ENCODE measurements at places on chromosomes 16 and 17. TPM values are rescaled to one million over a fixed set of nuclear protein-coding genes. Genes with fewer than 3 reads are reported as not detected.

NAGLU gene
- total RNA-seq, result 17.5 TPM

CACNG5 gene
- total RNA-seq, result not detected

DNA sequence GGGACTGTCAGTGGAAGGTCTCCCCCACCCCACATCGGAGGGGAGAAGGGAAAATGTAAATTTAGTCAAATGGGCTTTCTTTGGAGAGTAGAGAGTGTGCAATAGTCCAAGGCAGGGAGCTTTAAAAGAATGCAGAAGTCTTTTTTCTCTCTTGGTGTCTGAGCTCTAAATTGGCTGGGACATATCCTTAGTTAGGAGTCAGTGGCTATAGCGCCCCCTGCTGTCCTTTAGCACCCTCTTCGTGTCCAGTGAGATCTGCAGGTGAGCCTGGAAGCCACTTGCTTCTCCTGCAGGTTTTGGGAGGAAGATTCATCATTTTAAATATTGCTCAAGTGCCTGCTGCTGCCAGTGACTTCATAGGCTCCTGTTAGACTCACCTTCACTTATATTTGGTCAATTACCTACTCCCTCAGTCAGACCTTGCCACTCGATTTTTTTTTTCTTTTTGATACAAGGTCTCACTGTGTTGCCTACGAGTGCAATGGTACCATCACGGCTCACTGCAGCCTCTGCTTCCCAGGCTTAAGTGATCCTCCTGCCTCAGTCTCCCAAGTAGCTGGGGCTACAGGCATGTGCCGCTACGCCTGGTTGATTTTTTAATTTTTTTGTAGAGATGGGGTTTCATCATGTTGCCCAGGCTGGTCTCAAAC lies 174.8 kb downstream of the PRKCB start:
- no peaks in the 10 kb centered on the region for H3K27me3 ChIP-seq
- H3K4me3 ChIP-seq, result no peak overlapping the region
- DNase-seq, result peak; percentile 83

- no peak for DNase-seq
- H3K4me3 ChIP-seq, result no peak overlapping the region
- peaks cover 4% of the 10 kb centered on the region for H3K27me3 ChIP-seq
- H3K36me3 ChIP-seq, result peaks cover 1% of the 10 kb centered on the region
These were observed 4.2 kb upstream of the CORO7 start for GRCh38 chr16:4420505-4421105.

DNA sequence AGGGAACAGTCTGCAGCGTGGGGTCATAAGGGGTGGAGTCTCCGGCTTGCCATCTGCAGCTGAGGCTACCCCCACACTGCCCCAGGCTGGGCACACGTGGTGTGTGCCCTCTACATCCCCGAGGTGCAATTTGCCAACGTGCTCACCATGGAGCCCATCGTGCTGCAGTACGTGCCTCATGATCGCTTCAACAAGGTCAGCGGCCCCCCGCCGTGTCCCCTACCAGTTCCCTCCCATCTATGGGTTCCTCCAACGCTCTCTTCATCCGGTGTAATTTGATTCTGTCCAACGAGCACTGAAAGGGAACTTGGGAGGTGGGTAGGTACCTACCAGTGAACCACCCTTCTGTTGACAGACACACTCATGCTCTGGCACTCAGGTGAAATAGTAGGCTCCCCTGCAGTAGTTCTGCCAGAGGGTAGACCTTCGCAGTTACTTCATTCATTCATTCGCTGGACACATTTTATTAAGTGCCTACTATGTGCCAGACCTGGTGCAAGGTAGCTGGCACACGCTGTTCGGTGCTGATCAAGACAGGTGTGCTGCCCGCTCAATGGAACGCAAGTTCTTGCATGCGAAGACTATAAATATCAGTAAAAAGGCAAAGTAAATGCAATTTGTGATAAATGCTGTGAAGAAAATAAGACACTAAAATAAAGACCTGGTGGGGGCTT lies 2.7 kb downstream of the MLLT6 start:
- peaks cover 59% of the 10 kb centered on the region for H3K4me1 ChIP-seq
- H3K27me3 ChIP-seq, result no peaks in the 10 kb centered on the region
- peaks cover 68% of the 10 kb centered on the region for H3K36me3 ChIP-seq
- peak overlapping the region; percentile 94 for H3K27ac ChIP-seq
- H3K4me3 ChIP-seq, result peak overlapping the region; percentile 87

GRCh38 chr17:50865868-50866260 lies 290 bp downstream of the TOB1 start:
- H3K4me3 ChIP-seq, result peak overlapping the region; percentile 89
- H3K4me1 ChIP-seq, result peaks cover 47% of the 10 kb centered on the region
- H3K36me3 ChIP-seq, result peaks cover 47% of the 10 kb centered on the region
- no peak for DNase-seq
- peak overlapping the region; percentile 78 for H3K27ac ChIP-seq

- H3K27me3 ChIP-seq, result no peaks in the 10 kb centered on the region
- H3K27ac ChIP-seq, result no peak overlapping the region
- H3K36me3 ChIP-seq, result peaks cover under 1% of the 10 kb centered on the region
- H3K4me3 ChIP-seq, result no peak overlapping the region
- DNase-seq, result no peak
These were observed 58.3 kb downstream of the TMEM186 start for GRCh38 chr16:8739151-8739550.

GRCh38 chr17:4678448-4679026 lies 25.4 kb downstream of the PELP1 start:
- peak; percentile 34 for DNase-seq
- peaks cover 67% of the 10 kb centered on the region for H3K36me3 ChIP-seq
- no peak overlapping the region for H3K4me3 ChIP-seq
- no peaks in the 10 kb centered on the region for H3K27me3 ChIP-seq

DNA sequence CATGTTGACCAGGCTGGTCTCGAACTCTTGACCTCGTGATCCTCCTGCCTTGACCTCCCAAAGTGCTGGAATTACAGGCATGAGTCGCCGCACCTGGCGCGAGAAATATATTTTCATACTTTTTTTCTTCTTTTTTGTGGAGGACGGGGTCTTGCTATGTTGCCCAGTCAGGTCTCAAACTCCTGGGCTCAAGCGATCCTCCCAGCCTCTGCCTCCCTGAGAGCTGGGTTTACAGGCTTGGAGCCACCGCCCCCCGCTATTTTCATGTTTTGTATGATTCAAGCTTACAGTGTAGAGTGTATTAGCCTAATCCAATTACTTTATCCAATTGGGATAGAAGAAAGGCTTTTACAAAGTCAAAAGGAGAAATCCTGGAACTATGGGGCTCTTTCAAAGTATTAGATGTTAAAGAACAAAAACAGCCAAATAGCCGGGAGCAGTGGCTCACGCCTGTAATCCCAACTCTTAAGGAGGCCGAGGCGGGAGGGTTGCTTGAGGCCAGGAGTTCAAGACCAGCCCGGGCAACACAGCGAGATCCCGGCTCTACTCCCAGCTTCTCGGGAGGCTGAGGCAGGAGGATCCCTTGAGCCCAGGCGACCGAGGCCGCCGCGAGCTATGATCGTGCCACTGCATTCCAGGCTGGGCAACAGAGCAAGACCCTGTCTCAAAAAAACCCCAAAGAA lies 1.4 kb upstream of the MAP1LC3B start:
- H3K27me3 ChIP-seq, result no peaks in the 10 kb centered on the region
- H3K36me3 ChIP-seq, result peaks cover 22% of the 10 kb centered on the region
- peak overlapping the region; percentile 90 for H3K27ac ChIP-seq
- H3K4me3 ChIP-seq, result peak overlapping the region; percentile 82
- peaks cover 67% of the 10 kb centered on the region for H3K4me1 ChIP-seq
- DNase-seq, result no peak

GRCh38 chr16:10579965-10580882 lies at the start of gene EMP2:
Gene EMP2 (minus strand): TSS chr16:10580598. CDS start chr16:10547617, 32,981 bp downstream.
- no peak for DNase-seq
- no peak within 1 kb of the TSS for H3K27ac ChIP-seq
- no peaks in the 10 kb centered on the region for H3K36me3 ChIP-seq
- H3K4me3 ChIP-seq, result no peak within 1 kb of the TSS

- H3K4me3 ChIP-seq, result peak overlapping the region; percentile 98
- H3K36me3 ChIP-seq, result peaks cover 21% of the 10 kb centered on the region
- peak; percentile 84 for DNase-seq
- peak overlapping the region; percentile 90 for H3K27ac ChIP-seq
These were observed 1.6 kb downstream of the LASP1 start for GRCh38 chr17:38871247-38872015.

GRCh38 chr17:32590974-32591373 lies 104.2 kb downstream of the CDK5R1 start:
- no peak overlapping the region for H3K27ac ChIP-seq
- H3K36me3 ChIP-seq, result no peaks in the 10 kb centered on the region
- DNase-seq, result no peak
- peaks cover 14% of the 10 kb centered on the region for H3K4me1 ChIP-seq
- no peaks in the 10 kb centered on the region for H3K27me3 ChIP-seq
- H3K4me3 ChIP-seq, result no peak overlapping the region

- H3K4me1 ChIP-seq, result peaks cover 2% of the 10 kb centered on the region
- H3K27me3 ChIP-seq, result peaks cover 15% of the 10 kb centered on the region
- H3K4me3 ChIP-seq, result no peak overlapping the region
- H3K36me3 ChIP-seq, result no peaks in the 10 kb centered on the region
These were observed 5.9 kb upstream of the NAGS start for GRCh38 chr17:43998552-43998951.

DNA sequence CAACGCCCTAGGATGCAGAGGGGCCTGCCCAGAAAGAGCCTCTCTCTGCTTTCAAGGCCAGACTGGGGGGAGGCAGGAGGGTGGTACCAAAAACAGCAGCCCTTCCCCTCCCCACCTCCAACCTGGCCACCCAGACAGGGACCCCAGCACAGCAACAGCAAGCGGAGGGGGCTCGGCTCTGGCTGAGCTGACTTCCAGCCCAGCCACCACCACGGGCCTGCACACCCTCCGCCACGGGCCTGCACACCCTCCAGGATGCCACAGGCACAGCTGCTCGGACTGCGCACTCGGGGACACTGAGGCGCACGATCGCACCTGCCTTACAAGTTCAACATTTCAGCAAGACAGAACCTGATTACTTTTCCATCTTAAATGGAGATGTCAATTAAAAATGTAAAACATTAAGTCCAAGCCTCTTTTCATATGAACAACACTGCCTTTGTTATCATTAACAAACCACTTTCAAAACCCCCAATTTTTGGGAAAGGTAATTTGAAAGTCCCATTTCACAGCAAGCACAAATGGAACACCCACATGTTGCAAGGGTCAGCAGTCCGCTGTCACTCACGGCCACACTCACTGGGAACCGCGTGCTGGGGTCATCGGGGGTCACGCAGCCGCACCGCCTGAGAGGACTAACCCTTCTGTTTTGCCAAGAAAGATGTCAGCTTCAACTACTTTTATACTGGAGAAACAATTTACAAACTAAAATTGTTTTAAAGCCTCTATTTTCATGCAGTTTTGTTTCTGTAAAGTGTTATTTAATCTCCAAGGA lies 76.4 kb downstream of the ANKRD11 start:
- peaks cover 57% of the 10 kb centered on the region for H3K4me1 ChIP-seq
- no peak for DNase-seq
- no peak overlapping the region for H3K4me3 ChIP-seq
- H3K36me3 ChIP-seq, result peaks cover 33% of the 10 kb centered on the region
